Astrocyte of the hippocampus (primary cell): ENCODE measurements at places on chromosomes 12 and 14.

GRCh38 chr14:72547999-72548398 is 345.9 kb downstream of the DPF3 start:
- no peak for DNase-seq

- DNase-seq = no peak
These were observed 98.1 kb downstream of the NCOR2 start for GRCh38 chr12:124469193-124469888.

DNA sequence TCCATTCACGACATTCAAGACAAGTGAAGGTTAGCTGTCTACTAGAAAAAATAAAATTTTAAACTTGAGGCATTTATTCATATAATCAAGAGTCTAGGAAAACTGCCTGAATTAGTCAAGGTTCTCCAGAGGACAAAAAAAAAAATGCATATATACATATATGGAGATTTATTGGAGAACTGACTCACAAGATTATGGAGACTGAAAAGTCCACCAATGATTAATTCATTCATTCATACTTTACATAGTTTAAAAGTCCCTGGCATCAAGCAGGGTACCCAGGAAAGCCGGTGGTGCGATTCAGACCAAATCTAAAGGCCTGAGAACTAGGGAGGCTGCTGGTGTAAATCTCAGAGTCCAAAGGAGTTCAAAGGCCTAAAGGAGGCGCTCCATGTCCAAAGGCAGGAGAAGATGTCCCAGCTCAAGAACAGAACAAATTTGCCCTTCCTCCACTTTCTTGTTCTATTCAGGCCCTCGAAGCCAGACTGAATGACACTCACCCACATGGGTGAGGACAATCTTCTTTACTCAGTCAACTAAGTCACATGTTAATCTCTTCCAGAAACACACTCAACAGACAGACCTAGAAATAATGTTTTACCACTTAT is 64.3 kb downstream of the ANKS1B start:
- no peak for DNase-seq

DNA sequence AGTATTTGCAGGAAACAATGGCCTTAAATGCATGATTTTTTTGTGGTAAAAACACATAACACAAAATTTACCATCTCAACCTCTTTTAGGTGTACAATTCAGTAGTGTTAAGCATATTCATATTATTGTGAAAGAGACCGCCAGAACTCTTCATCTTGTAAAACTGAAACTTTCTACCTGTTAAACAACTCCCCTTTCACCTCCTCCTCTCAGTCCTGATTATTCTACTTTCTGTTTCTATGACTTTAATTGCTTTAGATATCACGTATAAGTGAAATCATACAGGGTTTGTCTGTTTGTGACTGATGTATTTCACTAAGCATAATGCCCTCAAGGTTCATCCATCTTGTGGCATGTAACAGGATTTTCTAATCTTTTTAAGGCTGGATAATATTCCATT is 353.4 kb downstream of the ADAMTS20 start:
- DNase-seq = no peak

- DNase-seq = no peak
These were observed 86.0 kb upstream of the TBX5 start for GRCh38 chr12:114491916-114492315.

GRCh38 chr12:131642771-131643170 is 68.1 kb upstream of the SFSWAP start:
- DNase-seq = no peak

DNA sequence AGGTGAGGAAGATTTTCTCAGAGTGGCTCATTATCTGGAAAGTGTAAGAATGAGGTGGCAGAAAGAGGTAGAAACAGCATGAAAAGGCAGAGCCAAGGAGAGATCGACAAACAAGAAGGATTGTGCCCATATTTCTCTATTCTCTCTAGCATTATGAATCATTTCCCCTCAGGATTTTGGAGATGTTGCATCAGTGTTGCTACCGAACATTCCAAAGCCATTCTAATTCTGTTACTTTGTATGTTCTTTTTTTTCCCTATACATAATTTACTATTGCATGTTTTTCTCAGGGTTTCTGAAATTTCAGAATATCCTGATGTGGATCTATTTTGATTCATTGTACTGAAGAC is 61.4 kb downstream of the KICS2 start:
- DNase-seq = no peak

DNA sequence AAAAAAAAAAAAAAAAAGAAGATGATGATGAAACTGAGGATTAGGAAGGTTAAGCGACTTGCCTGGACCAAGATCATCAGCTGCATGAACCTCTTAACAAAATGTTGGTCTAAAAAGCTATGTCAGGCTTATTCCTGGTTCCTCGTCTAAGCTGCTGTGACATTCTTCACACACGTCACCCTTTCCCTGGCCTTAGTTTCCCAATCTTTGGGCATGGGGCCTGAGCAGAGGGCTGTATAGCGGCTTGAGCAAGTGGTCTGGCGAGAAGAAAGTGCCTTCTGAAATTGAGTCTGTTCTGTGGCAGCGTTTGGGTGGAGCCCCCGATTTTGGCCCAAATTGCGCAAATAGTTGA is 58.7 kb upstream of the CCND2 start:
- DNase-seq = no peak

GRCh38 chr14:78083837-78084236 is 86.3 kb upstream of the NRXN3 start:
- DNase-seq = no peak

- no peak for DNase-seq
These were observed 83.5 kb downstream of the RIMBP2 start for GRCh38 chr12:130632642-130633041.

- no peak for DNase-seq
These were observed 24.0 kb upstream of the RIN3 start for GRCh38 chr14:92489394-92490238.

DNA sequence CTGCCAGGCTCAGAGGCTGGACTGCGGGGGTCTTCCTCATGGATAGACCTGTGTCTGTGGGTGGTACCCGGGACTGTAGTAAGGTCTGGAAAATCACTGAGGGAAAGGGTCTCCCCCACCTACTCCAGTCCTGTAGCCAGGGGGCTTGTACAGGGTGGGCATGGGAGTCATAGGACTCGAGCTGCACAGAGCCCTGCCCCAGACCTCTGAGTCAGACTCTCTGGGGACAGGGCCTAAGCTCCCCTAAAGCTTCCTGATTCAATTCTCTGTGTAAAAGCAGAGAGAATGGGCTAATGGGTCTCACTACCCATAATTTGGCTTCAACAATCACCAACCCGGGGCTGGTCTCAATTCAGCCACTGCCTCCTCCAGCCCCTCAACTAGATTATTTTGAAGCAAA is 27.0 kb downstream of the LRTM2 start:
- DNase-seq = no peak

DNA sequence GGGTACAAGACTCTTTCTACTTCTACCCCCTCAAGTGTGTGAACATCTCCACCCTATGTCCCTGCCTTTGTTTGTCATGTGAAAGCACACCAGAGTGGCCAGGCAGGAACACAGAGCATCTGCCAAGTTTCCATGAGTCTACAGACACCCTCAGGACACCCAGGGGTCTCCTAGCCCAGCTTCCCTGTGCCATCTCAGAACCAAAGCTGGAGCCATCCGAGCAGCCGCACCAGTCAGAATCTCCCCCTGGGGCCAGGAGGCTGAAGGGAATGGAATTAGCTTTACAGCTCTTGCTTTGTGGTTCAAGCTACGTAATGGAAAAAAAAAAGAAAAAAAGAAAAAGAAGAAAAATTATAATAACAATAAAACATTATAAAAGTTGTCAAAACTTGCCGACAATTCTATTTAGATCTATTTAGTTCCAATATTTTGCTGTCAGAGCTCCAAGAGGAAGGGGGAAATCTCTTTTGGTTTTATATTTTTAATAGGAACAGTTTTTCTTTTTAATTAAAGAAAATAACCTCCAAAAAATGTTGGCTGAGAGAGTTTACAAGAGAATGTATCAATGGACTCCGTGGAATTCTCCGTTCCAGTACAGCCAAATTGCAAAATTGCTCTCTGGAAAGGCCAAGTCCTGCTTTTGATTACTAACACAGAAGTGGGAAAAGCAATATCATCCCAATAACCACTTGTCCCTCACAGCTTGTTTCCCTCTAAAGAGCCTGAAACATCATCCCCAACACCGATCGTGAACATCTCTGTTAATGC is 37.1 kb downstream of the TBX5 start:
- no peak for DNase-seq

DNA sequence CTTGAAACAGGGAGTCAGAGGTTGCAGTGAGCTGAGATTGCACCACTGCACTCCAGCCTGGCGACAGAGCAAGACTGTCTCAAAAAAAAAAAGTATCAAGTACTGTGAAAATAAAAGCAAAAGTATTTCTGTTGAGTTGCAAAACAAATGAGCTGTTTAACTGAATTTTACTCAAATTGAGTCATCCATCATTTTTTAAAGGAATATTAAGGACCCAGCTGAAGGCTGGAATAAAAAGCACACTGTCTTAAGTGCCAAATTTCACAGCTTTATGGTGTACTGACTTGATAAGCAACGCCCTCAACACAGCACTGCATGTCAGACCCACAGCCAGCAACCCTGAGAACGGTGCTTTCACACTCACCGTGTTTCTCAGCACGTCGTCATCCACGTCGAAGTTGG is 57.9 kb downstream of the AMN start:
- no peak for DNase-seq

DNA sequence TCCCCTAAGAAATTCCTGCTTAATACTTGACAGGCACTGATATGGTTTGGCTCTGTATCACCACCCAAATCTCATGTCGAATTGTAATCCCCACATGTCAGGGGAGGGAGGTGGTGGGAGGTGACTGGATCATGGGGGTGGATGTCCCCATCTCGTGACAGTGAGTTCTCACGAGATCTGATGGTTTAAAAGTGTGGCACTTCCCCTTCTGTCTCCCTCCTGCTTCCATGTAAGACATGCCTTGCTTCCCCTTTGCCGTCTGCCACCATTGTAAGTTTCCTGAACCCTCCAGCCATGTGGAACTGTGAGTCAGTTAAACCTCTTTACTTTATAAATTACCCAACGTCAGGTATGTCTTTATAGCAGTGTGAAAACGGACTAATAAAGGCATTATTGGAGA is 198.0 kb downstream of the FOXN3 start:
- no peak for DNase-seq

- DNase-seq = peak; percentile 89
These were observed 23.7 kb downstream of the HEBP1 start for GRCh38 chr12:12976366-12976765.

DNA sequence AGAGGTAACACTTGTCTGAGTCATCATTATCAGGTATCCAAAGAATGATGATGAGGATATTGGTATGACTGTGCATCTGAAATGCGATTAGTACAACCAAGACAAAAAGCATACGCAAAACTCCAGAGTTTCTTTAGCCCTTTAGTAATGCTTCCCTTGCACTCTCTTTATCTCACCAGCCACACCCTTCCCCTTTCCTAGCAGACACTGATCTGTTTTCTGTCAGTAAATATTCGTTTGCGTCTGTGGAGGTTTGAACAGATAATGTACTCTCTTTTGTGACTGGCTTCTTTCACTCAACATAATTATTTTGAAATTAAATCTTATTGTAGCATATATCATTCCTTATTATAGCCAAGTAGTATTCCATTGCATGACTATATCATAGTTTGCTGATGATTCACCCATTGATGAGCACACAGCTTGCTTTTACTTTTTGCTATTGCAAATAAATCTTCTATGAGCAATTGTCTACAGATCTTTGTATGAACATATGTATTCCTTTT is 775.7 kb downstream of the SLC6A15 start:
- no peak for DNase-seq

DNA sequence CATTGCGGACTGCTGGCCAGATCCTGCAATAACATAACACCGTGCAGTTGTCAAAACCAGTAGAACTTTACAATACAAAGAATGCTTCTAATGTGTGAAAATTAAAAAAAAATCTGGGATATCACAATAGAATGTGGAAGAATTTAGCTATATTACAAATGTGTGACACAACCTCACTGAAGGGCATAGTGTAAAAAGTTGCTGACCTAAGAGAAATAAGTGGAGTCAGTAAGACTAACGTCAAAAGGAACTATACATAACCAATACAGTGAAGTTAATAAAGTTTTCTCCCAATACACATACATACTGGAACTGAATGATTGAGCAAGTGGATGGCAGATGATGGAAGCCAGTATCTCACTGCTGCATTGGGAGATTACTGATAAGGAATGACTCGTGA is 12.4 kb downstream of the OR6C74 start:
- no peak for DNase-seq

DNA sequence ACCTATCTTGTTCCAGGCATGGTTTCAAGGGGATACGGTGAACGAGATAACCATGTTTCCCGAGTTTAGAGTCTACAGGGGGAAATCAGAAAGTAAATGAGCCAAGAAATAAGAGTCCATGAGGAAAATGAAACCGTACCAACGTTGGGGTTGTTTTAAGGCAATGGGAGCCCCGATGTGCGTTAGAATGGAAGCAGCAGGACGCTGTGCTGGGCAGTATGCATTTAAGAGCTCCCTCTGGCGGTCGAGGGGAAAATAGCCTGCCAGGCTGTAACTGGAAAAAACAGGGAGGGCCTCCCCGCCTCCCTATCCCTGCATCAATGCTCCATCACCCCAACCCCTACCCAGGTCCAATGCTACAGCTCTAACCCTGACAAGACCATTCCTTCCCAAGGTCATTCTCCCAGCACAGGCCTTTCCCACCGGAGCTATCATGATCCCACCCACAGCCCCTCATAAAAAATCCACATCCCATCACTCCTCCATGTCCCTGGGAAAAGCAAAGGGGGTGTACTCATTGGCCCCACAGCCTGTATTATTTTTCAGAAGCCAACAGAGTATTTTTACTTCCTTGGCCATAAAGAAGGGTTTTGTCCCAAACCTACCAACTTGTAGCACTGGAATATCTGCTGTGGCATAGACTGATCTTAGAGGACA is 226.3 kb upstream of the NOS1 start:
- peak; percentile 57 for DNase-seq

DNA sequence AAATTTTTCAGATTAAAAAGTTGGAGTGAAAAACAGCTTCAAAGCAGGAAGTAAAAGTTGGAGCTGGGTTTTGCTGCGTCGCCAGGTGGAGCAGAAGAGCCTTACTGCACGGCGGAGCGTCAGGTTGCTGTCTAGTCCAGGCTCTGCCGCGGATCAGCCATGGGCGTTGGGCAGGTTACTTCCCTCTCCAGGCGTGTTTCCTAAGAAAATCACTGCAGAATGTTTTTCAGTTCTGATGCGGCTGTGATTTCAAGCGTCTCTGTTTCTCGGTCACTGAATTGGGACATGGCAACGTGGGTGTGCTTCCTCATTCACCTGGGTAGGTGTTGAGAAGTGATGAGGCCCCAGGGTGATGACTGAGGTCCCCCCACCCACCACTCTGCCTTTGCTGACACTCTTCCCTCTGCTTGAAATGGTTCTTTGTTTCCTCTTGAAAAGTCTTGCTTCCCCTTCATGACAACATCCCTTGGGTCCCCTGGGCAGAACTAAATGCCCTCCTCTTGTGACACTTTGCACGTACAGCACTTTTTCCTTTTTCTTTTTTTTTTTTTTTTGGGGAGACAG is 7.6 kb downstream of the EVL start:
- no peak for DNase-seq

- DNase-seq = no peak
These were observed 435.4 kb downstream of the EGLN3 start for GRCh38 chr14:33515441-33515840.

DNA sequence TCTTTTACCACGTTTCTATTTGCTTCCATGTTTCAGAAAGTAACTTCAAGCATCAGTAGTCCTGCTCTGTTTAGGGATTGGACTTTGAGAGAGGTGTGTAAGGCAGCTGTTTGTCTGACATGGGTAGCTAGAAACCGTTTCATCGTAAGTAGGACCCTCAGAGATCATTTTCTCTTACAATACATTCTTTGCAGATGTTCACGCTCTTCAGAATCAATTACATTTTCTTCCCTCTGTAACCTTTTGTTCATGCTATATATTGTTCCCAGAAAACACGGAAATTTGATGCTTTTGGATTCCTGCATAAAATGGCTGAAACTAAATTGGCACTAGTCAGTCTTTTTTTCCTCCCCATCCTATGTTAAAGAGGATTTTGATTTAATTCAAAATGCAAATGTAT is 62.6 kb upstream of the AEBP2 start:
- no peak for DNase-seq
